NCI-H146 (cell line): ENCODE measurements at places on chromosomes 12 and 14.

GRCh38 chr12:130956456-130957303 lies 3.0 kb downstream of the ADGRD1 start:
- no peak for DNase-seq

- no peak for DNase-seq
These were observed 65.8 kb upstream of the DACT1 start for GRCh38 chr14:58571769-58572472.

DNA sequence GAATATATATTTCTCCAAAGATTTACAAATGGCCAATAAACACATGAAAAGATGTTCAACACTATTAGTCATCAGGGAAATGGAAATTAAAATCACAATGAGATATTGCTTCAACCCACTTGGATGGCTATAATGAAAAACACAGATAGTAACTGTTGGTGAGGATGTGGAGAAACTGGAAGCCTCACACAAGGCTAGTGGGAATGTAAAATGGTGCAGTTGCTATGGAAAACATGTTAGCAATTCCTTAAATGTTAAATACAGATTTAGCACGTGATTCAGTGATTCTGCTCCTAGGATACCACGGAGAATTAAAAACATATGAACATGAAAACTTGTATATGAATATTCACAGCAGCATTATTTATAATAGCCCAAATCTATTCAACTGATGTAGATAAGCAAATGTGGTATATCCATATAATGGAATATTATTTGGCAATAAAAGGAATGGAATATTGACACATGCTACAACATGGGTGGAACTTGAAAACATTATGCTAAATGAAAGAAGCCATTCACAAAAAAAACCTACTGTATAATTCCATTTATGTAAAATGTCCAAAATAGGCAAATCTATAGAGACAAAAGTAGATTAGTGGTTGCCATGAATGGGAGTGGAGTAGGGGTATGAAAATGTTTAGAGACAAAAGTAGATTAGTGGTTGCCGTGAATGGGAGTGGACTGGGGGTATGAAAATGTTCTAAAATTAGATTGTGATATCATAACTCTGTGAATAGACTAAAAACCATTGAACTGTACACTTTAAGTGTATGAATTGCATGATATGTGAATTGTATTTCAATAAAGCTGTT lies 227.1 kb upstream of the DDHD1 start:
- DNase-seq = no peak

GRCh38 chr12:111209811-111210210 lies 159.1 kb downstream of the PHETA1 start:
- no peak for DNase-seq

DNA sequence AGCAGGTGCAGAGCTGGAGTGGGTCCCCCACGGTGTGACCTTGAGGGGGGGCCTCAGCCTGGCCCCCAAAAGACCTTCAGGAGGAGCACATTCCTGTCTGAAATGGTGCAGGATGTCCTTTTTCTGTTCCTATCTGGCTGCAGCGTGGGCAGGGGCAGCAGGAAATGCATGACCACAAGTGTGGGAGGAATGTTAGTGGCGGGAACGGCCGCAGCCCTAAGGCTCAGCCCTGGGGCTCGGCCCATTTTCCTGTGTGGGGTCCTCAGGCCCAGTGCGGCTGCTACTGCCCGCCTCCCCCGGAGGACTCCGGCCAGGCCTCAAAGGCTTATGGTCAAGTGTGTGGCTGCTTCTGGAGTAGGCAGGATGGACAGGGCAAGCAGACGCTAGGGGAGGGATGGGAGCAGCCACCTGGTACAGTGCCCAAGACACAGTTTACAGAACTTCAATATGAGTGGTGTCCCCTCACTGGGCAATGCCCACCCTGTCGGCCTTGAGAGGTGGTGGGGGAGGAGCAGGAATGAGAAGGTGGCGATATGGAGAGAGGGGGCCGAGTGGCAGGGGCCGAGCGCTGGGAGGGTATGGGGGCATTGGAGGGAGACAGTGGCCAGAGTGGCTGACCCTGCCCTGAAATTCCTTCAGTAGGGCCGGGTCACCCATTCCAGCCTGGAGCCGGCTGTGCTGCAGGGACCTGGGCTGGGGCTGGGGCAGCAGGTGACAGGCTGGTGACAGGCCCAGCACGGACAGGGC lies 137.4 kb downstream of the CALM1 start:
- DNase-seq = no peak

- no peak for DNase-seq
These were observed 8.8 kb upstream of the TRAF3 start for GRCh38 chr14:102768223-102769048.

GRCh38 chr12:68135520-68135919 lies 24.0 kb downstream of the IFNG start:
- no peak for DNase-seq

- no peak for DNase-seq
These were observed 35.0 kb downstream of the FLRT2 start for GRCh38 chr14:85564841-85565527.

- no peak for DNase-seq
These were observed 257.8 kb downstream of the DPF3 start for GRCh38 chr14:72636094-72636493.

DNA sequence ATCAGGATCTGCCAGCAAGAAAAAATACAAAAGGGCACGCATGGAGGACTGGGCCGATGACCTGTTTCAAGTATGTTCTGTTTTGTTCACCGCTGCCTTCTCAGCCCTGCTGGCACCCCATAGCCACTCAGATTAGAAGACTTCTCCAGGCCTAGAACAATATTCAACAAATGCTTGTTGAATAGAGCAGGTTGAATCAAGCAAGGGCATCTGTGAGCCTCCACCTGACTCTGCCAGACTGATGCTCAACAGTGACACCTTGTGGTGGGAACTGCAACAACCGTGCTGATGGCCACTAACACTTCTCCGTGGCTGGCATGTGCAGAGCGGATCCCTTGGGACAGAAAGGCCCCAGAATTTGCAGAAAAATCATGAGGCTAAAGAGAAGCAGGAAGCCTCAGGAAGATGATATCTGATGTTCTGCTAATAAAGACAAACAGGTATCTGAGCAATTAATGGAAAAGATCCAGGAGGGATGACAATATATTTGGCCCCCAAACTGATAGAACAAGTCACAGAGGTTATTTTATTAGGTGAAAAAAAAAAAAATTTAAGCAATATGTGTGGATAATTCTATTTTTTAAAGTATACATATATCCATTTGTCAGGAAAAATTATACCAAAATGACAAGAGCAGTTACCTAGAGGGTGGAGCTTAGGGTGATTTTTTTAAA lies 114.3 kb downstream of the KSR2 start:
- DNase-seq = peak; percentile 46

GRCh38 chr12:14885718-14886221 lies at the start of gene MGP:
MGP (minus strand) TSS chr12:14885854; CDS start chr12:14885791, 63 bp downstream.
- DNase-seq = no peak

DNA sequence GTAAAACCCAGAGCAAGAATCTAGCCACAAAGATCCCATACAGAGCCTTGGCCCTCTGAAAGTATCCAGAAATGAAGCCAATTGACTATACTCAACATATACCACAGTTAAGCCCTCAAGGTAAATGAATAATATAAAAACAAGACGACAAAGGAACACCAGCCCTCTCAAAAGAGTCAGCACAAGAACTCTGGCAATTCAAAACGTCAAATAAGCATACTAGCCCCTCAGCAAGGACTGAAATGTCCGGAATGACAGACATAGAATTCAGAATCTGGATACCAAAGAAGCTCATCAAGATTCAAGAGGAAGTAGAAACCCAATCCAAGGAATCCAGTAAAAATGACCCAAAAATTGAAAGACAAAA lies 49.9 kb downstream of the GTF2A1 start:
- no peak for DNase-seq

DNA sequence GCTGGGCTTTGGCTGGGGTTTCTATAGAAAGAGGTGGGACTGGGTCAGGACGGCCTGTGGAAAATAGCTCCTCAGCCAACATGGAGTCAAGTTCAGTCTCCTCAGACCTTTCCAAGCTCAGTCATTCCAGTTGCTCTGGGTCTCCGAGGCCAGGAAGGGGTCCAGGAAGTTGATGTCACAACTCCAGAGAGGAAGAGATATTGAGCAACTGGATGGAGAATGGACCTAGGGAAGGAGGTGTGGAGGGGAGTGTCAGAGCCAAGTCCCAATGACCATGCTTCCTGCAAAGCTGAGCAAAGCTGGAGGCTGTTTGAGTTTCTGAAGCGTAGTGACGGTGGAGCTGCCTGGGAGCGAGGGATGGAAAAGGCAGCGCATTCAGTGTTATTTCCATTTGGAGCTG lies 86.1 kb downstream of the SLC24A4 start:
- no peak for DNase-seq
